ENCODE measurements at places on chromosomes 7 and 10. TPM values are rescaled to one million over a fixed set of nuclear protein-coding genes. Genes with fewer than 3 reads are reported as not detected.

GRCh38 chr10:93438613-93439253 lies 43.4 kb downstream of the MYOF start:
- H3K4me1 ChIP-seq = peaks cover 98% of the 10 kb centered on the region
- H3K36me3 ChIP-seq = no peaks in the 10 kb centered on the region
- no peak overlapping the region for H3K4me3 ChIP-seq
- peak overlapping the region; percentile 99 for H3K27ac ChIP-seq
- DNase-seq = no peak

MDH2 gene
- 116 TPM for total RNA-seq

KLF14 gene
- total RNA-seq = 0.26 TPM

HABP2 gene
- total RNA-seq = not detected

CYP26C1 gene
- 0.39 TPM for total RNA-seq

DNA sequence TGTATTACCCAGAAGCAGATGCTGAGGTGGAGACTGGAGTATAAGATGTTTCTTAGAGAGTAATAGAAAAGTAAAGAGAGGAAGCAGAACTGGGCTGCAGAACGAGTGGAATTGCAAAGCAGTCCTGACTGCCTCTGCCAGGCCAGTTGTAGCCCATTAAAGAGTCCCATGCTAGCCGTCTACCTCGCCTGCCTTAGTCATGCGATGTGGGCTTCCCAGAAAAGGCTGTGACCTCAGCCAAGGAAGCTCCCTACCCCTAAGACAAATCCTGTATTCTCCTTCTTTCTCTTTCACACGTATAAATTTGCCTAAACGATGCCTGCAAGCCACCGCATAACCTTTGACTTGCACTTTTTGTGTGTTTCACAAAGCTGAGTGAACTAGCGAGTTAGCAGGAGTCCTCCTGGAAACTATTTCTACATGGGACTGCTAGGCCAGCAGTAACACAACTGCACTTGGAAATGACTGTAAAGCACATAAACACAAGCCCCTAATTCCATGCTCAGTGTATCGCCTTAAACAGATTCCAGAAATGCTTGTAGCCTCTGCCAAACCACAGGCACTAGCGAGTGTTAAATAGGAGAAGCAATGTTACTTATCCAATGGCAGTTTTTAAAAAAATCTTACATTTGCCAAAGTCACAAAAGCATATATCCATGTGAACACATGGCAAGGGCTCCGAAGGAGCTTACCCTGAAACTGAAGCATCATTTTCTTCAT lies 47.4 kb upstream of the GNAI1 start:
- no peaks in the 10 kb centered on the region for H3K27me3 ChIP-seq
- H3K4me3 ChIP-seq = no peak overlapping the region
- no peaks in the 10 kb centered on the region for H3K4me1 ChIP-seq
- H3K36me3 ChIP-seq = no peaks in the 10 kb centered on the region
- no peak overlapping the region for H3K27ac ChIP-seq

GRCh38 chr10:17784688-17785087 lies 24.5 kb upstream of the MRC1 start:
- H3K36me3 ChIP-seq = no peaks in the 10 kb centered on the region
- H3K4me3 ChIP-seq = no peak overlapping the region
- no peak overlapping the region for H3K27ac ChIP-seq
- DNase-seq = no peak

DNA sequence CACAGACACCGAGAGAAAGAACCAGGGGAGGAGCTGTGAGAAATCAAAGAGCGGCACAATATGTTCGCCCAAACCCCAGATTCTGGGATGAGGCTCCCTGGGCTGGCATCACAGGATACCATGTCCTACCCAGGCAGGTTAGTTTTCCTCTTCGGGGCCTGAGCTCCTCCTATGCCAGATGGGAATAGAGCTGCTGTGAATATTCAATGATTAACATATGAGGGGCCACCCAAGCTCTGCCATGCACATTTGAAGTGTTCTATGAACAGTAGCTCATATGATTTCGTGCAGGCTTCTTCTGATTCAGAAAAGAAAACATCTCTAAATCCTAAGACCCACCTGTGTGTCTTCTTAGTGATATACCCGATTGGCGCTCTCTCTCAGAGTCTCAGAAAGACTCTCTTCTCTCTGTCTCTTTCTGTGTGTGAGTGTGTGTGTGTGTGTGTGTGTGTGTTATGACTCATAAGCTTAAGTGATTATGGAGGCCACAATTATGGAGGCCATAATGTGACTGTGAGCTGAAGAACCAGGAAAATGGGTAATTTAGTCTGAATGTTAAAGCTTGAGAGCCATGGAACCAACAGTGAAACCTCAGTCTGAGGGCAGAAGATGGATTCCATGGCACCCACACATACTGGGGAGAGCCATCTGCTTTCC lies 220.5 kb downstream of the KLF6 start:
- no peak overlapping the region for H3K27ac ChIP-seq
- no peaks in the 10 kb centered on the region for H3K27me3 ChIP-seq
- DNase-seq = peak; percentile 31
- H3K4me3 ChIP-seq = no peak overlapping the region
- no peaks in the 10 kb centered on the region for H3K4me1 ChIP-seq

- H3K27ac ChIP-seq = no peak overlapping the region
- DNase-seq = no peak
- H3K4me1 ChIP-seq = peaks cover 53% of the 10 kb centered on the region
- H3K4me3 ChIP-seq = no peak overlapping the region
- H3K36me3 ChIP-seq = no peaks in the 10 kb centered on the region
These were observed 104.0 kb downstream of the PLXDC2 start for GRCh38 chr10:19920075-19920726.

DNA sequence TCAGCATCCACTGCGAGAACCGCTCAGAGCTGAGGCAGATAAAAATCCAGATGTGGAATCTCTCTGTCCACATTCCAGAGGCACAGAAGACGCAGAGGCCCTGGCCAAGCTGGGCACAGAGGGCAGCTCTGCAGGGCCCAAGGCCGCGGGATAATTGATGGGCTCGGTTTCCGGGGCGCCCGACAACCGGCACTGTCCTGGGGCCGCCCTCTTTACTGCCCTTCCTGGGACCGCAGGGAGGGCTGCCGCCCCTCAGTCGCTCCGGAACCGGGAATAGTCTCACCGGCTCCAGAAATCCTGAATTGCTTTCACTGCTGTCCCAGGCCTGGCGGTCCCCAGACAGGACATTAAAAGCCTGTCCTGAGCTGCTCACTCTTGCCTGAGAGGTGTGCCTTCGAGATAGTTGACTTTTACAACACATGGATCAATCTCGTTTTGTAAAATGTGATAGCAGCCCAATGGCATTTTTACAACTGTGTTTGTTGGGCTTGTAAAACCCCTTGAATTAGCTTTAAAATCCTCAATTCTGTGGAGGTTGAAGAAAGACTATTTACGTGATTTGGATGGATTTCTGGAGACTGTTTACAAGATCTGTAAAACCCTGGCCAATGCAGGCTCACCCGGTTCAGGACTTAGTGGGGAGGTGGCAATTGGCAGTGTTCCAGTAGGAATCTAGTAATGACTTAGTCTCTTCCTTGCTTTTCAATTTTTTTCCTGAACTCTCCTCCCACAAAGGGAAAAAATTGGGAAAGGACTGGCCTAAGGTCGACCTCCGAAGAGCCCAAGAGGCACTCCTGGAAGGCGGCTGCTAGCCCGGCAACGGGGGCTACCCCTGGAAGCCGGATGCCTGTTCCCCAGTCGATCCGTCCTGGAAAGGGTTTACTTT lies 1.4 kb upstream of the HOXA6 start:
- no peak for DNase-seq
- H3K36me3 ChIP-seq = no peaks in the 10 kb centered on the region
- H3K27ac ChIP-seq = no peak overlapping the region
- H3K4me3 ChIP-seq = no peak overlapping the region
- H3K27me3 ChIP-seq = peaks cover 49% of the 10 kb centered on the region

GRID2IP gene
- not detected for total RNA-seq

- H3K27me3 ChIP-seq = no peaks in the 10 kb centered on the region
- H3K27ac ChIP-seq = no peak overlapping the region
- DNase-seq = no peak
- peaks cover 25% of the 10 kb centered on the region for H3K36me3 ChIP-seq
- no peak overlapping the region for H3K4me3 ChIP-seq
- H3K4me1 ChIP-seq = no peaks in the 10 kb centered on the region
These were observed 11.3 kb downstream of the AGK start for GRCh38 chr7:141562543-141562942.

GRCh38 chr7:100629117-100629716 lies 12.1 kb downstream of the TFR2 start:
- peaks cover 28% of the 10 kb centered on the region for H3K4me1 ChIP-seq
- H3K4me3 ChIP-seq = no peak overlapping the region
- H3K27ac ChIP-seq = no peak overlapping the region
- H3K27me3 ChIP-seq = peaks cover 16% of the 10 kb centered on the region
- H3K36me3 ChIP-seq = no peaks in the 10 kb centered on the region

DNA sequence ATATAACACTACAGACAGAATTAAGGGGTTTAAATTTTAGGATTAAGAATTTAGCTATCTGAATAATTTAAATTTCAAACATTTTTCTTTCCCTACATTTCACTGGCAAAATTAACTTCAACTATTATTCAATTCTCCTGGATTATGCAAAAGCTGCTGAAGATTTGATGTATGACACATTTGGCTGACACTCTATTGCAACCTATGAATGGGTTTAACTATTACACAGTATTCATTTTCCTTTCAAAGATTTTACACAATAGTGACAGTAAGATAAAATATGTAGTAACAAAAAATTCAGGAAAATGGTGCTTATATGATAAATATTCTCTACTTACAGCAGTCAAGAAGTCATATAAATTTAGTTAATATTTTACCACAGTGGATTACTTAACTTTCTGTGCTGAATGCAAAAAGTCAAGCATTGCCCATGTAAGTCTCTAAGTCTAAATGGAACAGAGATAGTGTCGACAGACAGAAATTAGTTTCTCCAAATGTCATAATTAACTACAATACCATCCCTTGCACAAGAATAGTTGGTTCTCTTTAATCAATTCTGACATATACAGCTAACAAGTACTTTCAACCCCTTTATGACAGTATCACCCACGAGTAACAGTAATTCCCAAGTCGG lies 194.1 kb upstream of the FRMD4A start:
- H3K4me1 ChIP-seq = no peaks in the 10 kb centered on the region
- H3K36me3 ChIP-seq = peaks cover 20% of the 10 kb centered on the region
- DNase-seq = no peak
- no peak overlapping the region for H3K4me3 ChIP-seq

- DNase-seq = no peak
- no peak overlapping the region for H3K27ac ChIP-seq
- no peaks in the 10 kb centered on the region for H3K4me1 ChIP-seq
- no peaks in the 10 kb centered on the region for H3K27me3 ChIP-seq
These were observed 970.9 kb upstream of the LRRN3 start for GRCh38 chr7:110119883-110120581.

- H3K4me1 ChIP-seq = peaks cover 62% of the 10 kb centered on the region
- no peak for DNase-seq
- H3K36me3 ChIP-seq = no peaks in the 10 kb centered on the region
- H3K27ac ChIP-seq = peak overlapping the region; percentile 83
- H3K27me3 ChIP-seq = no peaks in the 10 kb centered on the region
These were observed 60.6 kb upstream of the DNAAF5 start for GRCh38 chr7:665736-666453.

Measured in esophagus muscularis mucosa (tissue), 4 donors.